Germinal center (tissue), 1 donor: ENCODE measurements at places on chromosomes 5 and 9.

DNA sequence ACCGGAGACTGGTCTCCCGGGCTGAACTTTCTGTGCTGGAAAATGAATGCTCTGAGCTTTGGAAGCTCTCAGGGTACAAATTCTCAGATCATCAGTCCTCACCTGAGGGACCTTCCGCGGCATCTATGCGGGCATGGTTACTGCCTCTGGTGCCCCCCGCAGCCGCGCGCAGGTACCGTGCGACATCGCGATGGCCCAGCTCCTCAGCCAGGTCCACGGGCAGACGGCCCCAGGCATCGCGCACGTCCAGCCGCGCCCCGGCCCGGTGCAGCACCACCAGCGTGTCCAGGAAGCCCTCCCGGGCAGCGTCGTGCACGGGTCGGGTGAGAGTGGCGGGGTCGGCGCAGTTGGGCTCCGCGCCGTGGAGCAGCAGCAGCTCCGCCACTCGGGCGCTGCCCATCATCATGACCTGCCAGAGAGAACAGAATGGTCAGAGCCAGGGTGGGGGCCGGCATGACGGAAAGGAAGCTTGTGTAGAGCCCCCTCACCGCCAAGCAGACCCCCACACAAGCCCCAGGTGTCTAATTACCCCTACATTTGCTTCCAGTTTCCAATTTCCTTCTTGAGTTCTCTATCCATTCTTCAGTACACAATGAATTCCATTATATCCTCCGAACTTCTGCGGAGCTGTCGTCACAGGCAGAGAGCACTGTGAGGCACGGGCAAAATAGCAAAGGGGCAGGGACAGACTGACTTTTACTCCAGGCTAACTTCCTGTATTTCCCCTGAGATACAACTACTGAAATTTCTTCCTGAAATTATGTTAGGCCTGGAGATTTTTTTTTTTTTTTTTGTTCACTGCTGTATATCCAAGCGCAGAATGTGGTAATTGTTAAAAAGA is 23.2 kb downstream of the CDKN2A start:
- DNase-seq, result no peak

GRCh38 chr9:135008416-135008815 is 79.1 kb upstream of the OLFM1 start:
- DNase-seq, result no peak

- DNase-seq, result no peak
These were observed 9.9 kb downstream of the HNRNPH1 start for GRCh38 chr5:179613460-179614071.

- DNase-seq, result no peak
These were observed 89.5 kb downstream of the TLE1 start for GRCh38 chr9:81599837-81600236.

DNA sequence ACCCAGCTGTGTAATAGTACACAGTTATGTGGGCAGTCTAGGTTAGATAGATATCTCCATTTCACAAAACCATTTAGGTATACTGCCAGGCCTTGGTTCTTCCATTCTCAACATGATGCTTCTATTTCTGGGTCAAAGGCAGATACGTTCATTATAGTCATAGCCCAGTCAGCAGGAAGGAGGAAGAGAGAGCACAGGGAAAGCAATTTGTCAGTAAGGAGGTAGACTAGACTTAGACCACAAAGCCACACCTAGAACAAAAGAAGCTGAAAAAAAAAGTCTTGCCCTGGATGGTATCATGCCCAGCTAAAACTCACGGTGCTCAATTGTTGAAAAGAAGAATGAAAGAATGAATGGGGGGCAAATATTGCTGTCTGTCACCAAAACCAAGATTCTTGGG is 7.6 kb downstream of the INVS start:
- DNase-seq, result no peak

GRCh38 chr5:151144275-151144674 is 13.3 kb downstream of the ANXA6 start:
- DNase-seq, result no peak

GRCh38 chr9:87434366-87434765 is 63.3 kb upstream of the DAPK1 start:
- no peak for DNase-seq

- DNase-seq, result no peak
These were observed 83.9 kb upstream of the NIPBL start for GRCh38 chr5:36792560-36793180.

DNA sequence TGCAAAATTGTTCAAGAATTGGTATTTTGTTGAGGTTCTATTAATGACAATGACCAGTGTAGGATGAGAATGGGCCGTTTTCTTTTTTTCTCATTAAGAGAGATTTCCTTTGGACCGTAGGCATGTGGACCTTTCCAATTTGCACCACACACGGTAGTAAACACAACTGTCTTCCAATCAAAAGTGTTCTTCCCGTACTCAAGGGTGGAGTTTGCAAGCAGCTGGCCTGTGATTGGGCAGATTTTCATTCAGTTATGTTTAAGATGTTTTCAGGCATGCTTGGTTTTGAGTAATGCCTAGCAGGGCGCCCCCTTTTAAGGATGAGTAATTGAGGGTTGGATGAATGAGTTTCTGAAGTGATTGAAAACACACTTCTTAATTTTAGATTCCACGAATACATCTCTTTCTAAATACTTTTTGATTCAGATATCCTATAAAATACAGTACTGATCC is 2.5 kb downstream of the KDM3B start:
- peak; percentile 66 for DNase-seq

DNA sequence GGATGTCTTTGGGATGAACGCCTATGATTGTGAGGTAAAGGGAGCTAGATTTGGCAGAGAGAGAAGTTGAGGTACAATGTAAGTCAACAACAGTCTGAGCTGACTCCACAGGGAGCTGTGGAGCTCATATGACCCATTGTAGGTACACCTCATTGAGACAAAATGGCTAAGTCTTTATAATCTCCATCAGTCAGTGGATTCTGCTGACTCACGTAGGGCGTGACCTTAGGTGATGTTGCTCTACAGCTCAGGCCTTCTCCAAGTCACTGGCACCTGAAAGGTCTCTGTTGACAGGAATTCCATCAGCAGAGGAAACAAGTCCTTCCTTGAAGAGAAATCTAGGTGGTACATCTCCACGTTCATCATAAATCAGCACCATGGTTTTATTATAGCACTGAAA is 118.2 kb upstream of the PRR16 start:
- no peak for DNase-seq

DNA sequence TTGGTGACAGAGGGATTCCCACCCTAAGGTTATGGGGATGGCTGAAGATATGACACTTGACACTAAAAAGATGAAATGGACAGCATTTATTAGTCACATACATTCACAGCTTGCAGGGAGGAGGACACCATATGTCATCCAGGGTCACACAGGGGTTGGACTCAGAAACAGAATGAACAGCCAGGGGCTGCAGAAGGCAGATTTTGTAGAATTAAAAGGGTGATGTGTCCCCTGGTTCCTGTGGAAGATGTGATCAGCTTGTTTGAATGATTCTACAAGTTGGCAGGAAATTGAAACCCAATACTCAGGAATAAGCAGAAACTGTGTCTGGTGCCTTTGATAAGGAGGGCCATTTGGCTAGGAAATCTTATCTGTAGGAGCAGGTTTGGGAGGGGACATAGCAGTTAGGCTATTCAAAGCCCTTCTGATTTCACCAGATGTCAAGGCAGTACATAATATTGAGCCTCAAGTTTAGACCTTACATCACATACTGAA is 102.3 kb upstream of the GRIN3A start:
- no peak for DNase-seq

- no peak for DNase-seq
These were observed 324.1 kb downstream of the PLK2 start for GRCh38 chr5:58135571-58136335.

GRCh38 chr9:16445141-16445920 is 425.1 kb downstream of the BNC2 start:
- DNase-seq, result no peak

- DNase-seq, result no peak
These were observed 131.7 kb downstream of the DAB2IP start for GRCh38 chr9:121783111-121783510.

GRCh38 chr9:19896161-19896560 is 107.3 kb upstream of the SLC24A2 start:
- no peak for DNase-seq

GRCh38 chr5:54793468-54794134 is 191.8 kb downstream of the ESM1 start:
- no peak for DNase-seq

DNA sequence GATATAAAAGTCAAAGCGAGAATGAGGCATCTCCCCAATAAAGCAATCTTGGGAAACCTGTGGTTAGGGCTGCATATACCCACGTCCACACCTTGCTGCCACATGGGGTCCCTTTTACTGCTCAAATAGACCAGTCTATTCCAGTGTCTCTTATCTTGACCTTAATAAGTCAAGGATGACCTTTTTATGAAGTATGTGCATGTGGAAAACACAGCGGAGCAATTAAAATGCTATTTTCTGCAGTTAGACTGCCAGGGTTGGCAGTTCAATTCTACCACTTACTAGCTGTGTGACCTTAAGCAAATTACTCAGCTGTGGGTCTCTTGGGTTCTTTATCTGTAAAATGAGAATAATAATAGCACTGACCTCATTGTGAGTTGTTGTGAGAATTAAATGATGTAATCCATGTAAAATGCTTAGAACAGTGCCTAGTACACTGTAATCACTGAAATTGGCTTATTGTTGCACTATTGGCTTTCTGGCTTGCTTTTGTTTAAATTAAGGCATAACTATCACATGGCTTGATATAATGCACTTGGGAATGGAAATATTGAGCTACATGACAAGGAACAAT is 67.8 kb upstream of the HSPB3 start:
- DNase-seq, result no peak

GRCh38 chr5:129243039-129243438 is 148.5 kb downstream of the ISOC1 start:
- no peak for DNase-seq

- DNase-seq, result peak; percentile 48
These were observed 10.9 kb downstream of the AK1 start for GRCh38 chr9:127866535-127866934.

GRCh38 chr5:72252574-72253155 is 67.4 kb downstream of the MRPS27 start:
- no peak for DNase-seq

- DNase-seq, result no peak
These were observed 65.4 kb upstream of the SLC1A1 start for GRCh38 chr9:4424891-4425290.

DNA sequence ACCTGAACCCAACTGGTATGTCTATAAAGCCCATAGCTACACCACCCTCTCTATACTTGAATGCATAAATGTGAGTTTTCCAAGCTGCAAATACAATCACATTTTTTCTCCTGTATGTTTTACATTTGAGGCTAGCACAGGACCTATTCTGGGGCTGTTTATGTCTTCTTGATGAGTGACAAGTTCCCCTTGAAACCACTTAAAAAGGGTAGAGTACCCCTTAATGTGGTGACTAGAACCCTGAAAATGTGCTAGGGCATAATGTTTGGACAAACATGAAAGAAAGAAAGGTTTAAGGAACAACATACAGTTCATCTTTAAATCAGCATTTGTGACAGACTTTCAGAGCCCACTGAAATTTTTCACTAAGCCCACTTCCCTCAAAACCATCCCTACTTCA is 25.2 kb upstream of the GLIS3 start:
- no peak for DNase-seq

DNA sequence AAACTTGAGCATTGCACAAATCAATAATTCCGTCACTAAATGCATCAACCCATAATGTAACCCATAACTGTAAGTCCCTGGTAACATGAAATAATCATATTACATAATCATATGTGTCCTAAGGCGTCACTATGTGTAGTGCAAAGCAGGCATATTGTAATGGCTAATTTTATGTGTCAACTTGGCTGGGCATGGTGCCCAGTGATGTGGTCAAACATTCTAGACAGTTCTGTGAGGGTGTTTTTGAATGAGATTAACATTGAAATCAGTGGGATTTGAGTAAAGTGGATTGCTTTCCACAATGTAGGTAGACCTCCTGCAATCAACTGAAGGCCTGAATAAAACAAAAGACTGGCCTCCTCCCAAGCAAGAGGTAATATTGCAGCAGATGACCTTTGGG is 794.4 kb upstream of the ACO1 start:
- DNase-seq, result no peak

DNA sequence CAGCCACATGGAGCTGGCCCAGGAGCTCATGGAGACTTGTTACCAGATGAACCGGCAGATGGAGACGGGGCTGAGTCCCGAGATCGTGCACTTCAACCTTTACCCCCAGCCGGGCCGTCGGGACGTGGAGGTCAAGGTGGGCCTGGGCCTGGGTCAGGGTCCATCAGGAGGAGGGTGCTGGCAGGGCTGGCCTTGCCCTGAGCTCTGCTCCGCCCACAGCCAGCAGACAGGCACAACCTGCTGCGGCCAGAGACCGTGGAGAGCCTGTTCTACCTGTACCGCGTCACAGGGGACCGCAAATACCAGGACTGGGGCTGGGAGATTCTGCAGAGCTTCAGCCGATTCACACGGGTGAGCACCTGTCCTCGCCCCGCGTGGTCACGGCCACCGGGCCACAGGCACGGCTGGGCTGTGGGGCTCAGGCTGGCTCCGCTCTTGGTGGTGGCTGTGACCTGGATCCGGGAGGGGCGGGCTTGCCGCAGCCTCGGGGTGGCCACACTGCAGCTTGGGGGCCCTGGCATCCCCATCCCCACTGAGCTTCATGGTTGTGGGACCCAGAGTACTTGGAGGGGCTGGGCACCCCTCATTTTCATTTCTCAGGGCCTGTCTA is 7.1 kb downstream of the DPP7 start:
- DNase-seq, result no peak

- DNase-seq, result no peak
These were observed 37.0 kb upstream of the POU4F3 start for GRCh38 chr5:146301626-146302025.

GRCh38 chr5:136729901-136730355 is 364.6 kb upstream of the TRPC7 start:
- DNase-seq, result no peak

GRCh38 chr5:31396611-31397295 is 135.1 kb downstream of the DROSHA start:
- DNase-seq, result no peak

DNA sequence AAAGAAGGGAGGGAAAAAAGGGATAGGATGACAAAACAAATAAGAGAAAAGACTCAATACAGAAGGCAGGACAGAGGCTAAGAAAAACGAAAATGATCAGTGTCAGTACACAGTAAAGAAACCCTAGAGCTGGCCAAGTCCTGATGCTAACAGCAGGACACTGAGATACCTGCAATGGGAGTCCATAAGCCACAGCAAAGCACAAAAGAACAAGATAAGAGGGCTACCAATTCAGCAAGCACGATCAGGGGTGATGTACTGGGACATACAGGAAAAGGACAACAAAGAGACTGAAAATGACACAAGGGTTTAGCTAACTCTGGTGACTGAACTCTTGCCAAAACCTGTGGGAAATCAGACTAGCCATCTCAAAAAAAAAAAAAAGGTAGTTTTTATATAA is 1072.6 kb upstream of the COX7C start:
- no peak for DNase-seq

GRCh38 chr5:34998058-34998789 is 49.5 kb downstream of the AGXT2 start:
- DNase-seq, result no peak

- DNase-seq, result no peak
These were observed 161.2 kb downstream of the RGS3 start for GRCh38 chr9:113624721-113625120.
